ENCODE measurements at places on chromosomes 7 and 10.
A peak's percentile ranks its signal among the peaks of the same experiment; 100 is the strongest.

- DNase-seq: no peak
These were observed 201.4 kb upstream of the SH2B2 start for GRCh38 chr7:102085218-102085772.

DNA sequence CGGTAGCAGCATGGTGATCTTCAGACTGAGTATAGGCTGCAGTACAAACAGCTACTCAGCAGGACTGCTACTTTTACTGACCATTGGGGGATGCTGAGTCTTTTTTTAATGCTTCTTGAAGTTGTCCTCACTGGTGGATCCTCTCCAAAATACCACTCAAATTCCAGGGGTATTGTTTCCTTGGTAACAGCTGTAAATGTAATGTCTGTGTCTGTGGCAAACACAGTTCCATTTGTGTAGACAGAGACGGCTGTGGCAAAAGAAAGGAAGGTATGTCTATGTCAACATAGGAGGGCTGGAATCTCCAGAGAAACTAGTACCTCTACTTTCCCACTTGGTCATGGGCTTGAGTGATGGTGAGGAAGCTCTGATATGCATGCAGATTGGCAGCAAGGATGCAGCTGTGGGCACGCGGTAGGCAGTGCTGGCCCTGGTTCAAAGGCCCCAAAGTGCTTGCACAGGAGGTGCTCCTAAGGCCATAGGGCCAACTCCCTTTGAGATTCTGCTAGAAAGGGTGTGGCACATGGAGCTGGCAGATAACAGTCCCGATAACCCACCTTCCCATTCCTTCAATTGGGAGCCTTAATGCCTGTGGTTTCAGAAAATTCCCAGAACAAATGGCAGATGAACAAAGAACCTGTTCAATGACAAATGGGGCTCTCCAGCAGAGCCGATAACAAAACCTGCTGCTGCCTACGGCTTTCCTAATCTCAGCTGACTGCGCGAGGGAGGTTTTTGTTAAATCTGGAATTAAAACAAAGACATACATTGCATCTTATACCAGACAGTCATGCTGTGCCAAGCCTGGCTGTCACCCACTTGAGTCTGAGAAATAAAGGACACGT is 43.0 kb downstream of the PKD1L1 start:
- no peak for DNase-seq

- peak; percentile 96 for DNase-seq
These were observed 59.1 kb downstream of the ZNF467 start for GRCh38 chr7:149714081-149714909.

GRCh38 chr10:110546077-110546476 is 21.4 kb upstream of the SMC3 start:
- DNase-seq: no peak

- DNase-seq: no peak
These were observed 266.7 kb upstream of the KLF6 start for GRCh38 chr10:4051641-4052151.

DNA sequence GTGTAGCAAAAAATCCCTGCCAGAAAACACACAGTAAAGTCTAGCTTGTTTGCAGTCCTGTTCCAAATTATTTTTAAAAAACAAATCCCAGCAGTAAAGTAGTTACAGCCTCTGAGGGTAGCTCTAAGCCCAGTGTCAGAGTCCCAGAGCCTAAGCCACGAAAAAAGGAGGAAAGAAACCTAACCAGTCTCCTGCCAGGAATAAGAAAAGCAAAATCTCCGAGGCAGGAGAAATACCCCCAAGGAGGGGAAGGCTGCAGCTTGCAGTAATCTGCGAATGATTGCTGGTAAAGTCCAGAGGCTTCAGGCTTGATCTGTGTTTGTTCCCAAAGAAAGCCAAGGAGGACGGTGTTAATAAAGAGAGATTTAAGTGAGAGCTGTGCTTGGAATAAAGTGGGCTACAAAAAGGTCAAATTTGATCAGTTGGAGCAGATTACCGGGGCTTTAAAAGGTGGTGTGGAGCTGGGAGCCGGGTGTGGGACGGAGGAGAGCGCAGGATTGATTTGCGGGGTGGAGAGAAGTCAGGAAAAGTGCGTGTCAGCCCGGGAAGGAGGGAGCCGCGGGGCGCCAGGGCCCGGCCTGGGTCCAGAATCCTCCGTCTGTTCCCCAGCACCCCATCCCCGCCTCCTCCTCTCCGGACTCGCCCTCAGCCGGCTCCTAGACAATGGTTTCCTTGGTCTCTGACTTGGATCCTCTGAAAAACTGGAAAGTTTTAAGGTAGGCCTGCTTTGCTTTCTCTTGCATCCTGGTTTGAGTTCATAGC is 219.4 kb upstream of the CELF2 start:
- DNase-seq: no peak

- DNase-seq: no peak
These were observed 81.6 kb downstream of the ARHGAP22 start for GRCh38 chr10:48523212-48523819.

DNA sequence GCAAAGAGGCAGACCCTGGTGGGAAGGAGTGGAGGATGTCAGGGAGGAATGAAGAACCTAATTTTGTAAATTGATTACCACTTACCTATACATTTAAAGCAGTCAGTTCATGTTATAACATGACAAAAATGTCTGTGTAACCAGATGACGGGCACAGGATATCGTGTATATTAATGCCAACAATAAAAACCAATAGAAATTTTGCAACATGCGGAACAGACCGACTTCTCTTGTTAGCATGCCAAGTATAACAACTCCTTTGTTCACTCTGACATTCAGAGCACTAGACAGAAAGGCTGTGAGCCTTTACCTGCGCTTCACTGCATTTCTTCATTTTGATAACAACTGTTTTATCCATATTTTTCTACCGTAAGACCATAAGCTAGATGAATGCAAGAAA is 29.9 kb downstream of the CDK6 start:
- no peak for DNase-seq

- no peak for DNase-seq
These were observed 71.7 kb downstream of the PRKAG2 start for GRCh38 chr7:151805191-151805590.

DNA sequence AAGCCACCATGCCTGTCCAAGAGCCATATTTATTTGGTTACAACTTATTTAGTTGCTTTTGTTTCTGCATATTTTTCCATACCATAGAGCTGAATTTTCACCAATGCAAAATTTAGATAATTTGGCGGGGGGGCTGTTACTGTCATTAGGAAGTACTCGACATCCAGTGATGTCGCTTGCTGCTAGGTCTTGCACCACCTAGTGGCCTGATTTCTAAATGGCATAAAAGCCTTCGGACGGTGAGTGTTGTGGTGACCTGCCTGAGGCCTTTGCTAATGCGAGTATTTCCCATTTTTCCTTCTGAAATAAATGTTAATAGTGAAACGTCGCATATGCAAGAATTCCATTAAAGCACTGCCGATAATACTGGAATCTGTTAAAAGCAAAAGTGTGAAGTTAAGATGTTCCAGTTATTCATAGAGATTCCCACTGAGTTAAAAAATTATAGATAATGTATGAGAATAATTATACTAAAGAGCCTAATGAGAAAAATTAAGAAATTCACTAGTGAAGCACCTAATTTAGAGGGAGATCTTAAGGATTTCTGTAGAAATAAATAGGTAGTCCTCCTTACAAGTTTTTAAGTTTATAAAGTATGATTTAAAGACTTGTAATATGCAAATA is 86.1 kb upstream of the DNAJB6 start:
- no peak for DNase-seq

DNA sequence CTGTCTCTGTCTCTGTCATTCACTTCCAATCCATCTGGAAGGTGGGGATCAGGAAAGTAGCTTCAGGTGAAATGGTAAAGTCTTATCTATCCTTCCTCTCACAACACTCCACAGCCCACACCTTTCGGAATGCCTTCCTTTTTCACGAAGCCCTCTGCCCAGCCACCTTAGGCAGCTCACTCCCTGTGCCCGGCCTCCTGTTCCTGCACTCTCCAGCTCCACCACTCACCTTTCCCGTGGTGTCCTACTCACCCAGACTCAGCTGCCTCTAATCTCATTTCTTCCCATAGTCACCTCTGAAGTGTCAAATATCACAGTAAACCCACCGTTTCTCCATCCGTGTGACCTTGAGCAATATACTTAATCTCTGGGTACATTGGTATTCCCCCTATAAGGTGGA is 100.9 kb upstream of the C7orf33 start:
- no peak for DNase-seq

DNA sequence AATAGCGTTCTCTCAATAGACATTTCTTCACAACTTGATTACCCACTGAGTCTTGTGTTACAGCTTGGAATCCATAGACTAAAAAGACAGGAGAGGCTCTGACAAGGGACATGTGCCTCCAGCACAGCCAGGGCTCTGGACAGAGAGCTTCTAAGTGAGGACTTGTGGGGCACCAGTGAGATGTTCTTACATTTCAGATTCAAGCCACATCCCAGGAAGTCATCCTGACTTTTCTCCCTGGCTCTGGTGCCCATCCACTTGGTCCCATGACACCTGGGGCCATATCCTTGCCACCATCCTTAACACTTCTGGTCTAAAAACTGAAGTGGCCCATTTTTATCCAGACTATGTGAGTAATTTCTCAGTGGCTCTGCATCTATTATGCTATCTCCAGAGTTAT is 440.1 kb downstream of the TCERG1L start:
- DNase-seq: no peak

GRCh38 chr7:130393841-130394411 is 13.6 kb downstream of the CPA1 start:
- no peak for DNase-seq

- DNase-seq: no peak
These were observed 5.0 kb downstream of the TPK1 start for GRCh38 chr7:144830811-144831210.

DNA sequence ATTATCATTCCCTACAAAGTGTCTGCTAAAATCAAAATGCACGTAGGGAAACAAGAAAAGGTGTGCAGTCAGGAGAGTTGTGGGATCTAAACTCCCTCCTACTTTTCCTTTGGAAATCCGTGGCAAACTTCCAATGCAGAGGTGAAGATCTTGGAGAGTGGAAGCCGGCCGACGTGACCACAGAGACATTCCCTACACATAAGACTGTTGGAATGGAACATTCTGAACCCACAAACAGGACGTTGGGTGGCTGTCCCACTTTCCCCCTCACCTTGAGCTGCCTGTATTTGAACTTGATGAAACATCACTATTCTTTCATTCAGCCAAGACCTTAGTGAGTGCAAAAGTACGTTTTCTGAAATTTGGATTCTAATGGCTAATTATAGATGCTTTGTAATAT is 65.9 kb downstream of the PRKCQ start:
- no peak for DNase-seq

DNA sequence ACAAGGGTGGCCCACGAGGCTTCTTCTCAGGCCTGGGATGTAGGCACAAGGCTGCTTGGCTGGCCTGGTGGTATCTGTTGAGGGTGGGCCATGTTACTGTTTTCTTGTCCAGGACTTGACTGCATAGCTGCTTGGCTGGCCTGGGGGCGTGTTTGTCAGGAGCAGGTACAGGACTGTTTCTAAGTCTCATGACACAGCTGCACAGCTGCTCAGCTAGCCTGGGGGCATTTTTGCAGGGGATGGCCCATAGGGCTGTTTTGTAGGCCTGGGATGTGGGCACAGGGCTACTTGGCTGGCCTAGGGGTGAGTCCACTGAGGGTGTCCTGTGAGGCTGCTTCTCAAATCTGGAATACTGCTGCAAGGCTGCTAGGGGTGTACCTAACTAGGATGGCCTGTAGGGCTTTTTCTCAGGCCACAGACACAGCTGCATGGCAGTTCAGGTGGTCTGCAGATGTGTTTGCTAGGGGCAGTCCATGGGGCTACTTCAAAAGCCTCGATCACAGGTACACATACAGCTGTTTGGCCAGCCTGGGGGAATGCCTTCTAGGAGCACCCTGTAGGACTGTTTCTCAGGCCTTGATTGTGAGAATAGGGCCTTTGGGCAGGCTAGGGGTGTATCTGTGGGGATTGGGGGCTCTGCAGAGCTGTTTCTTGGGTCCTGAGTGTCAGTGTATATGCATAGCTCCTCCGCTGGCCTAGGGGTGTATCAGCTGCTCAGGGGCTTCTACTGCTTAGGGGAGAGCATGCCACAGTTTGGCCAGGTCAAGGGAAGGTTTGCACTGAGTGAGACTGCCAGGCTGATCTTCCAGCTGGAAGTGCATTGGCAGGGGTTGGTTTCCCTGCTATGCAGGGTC is 26.6 kb upstream of the PLA2G12B start:
- no peak for DNase-seq

GRCh38 chr10:22453948-22454591 is 108.8 kb downstream of the SPAG6 start:
- DNase-seq: no peak

GRCh38 chr10:8039321-8039881 is 15.1 kb upstream of the GATA3 start:
- DNase-seq: no peak

GRCh38 chr7:103564416-103564815 is 118.4 kb upstream of the SLC26A5 start:
- no peak for DNase-seq

DNA sequence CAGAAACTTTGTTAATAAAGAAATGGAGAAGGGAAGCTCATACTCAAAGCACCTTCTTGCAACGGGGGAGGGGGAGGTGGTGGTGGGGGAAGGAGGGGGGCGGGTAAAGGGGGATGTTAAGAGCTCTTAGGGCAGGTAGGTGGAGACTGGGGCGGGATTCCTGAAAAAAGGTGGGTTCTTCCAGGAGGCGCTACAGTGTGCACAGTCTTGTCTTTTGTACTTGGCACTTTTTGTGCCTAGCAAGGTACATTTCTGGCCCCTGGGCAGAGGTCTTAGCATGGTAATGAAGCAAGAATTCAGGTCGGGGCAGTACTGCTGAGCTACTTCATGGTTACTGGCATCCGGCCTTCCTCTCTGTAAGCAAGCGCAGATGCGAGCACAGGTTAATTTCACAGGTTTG is 15.2 kb upstream of the LAMB4 start:
- DNase-seq: no peak

DNA sequence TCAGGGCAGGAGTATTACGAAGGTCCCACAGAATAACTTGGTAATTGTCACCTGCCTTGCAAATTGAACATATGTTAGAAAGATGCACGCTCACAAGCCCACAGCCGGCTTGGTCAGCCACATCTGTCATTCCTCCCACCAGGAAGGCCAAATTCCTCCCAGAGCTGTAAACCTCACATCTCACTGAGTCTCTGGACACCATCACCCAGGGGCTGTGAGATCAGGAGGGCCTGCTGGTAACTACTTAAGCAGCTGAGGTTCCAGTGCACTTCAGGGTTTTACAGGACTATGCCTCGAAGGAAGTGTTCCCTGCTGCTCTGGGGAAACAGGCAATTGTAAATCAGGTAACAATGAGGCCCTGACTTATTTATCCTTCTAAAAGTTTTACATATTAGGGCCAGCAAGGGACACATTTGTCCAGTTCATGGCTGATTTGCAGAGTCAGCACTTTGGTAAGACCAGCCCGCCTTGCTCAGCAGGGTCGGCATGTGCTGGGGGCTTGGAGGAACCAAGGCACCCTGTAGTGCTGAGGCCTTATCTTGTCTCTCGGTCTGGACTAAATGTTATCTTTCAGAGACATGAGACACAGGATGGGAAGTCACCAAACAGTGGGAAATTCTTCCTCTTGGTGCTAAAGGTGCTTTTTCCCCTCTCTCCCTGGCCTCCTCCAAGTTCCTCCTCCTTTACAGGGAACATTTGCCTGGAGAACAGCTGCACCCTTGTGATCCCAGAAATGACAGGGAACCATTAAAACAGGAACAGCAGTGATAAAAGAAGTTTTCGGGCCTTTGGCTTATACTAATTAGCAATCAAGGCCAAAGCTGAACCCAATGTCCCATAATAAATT is 34.3 kb downstream of the PYROXD2 start:
- no peak for DNase-seq
